ENCODE measurements at places on chromosomes 2 and 18.

GRCh38 chr18:79151191-79151590 is 82.0 kb downstream of the ATP9B start:
- no peak for DNase-seq

DNA sequence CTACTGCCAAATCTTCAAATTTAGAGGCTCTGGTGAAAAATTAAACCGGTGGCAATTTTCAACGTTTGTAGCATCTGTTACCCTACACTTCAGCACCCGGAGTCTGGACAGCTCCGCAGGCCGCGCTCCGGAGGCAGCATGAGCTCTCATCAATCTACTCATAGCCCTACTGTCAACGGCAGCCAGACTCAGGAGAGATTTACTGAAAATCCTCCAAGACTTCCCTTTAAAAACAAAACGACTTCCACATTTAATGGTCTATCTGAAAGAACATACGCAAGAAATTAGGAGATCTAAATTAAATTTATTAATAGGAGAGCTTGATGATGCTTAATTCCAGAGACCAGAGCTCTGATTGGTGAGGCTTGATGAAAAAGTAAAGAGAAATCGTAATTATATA is 970 bp upstream of the ADCYAP1 start:
- peak; percentile 59 for DNase-seq

DNA sequence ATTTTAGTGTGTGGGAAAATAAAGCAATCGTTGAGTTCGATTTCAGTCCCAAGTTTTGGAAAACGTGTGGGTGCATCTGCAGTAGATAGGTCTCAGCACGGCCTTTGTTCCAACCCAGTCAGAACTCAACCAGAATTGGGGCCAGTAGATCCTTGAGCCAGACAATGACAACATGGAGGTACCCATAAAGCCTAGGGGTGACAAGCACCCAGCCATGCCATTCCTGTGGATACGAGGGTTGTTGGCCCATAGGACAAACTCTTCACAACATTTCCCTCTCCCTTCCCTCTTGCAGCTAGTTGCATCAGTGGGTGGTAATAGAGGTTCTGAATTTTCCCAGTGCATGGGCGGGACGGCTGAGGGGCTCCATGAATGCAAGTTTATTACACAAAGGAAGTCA is 60.1 kb downstream of the ST3GAL5 start:
- DNase-seq, result no peak

DNA sequence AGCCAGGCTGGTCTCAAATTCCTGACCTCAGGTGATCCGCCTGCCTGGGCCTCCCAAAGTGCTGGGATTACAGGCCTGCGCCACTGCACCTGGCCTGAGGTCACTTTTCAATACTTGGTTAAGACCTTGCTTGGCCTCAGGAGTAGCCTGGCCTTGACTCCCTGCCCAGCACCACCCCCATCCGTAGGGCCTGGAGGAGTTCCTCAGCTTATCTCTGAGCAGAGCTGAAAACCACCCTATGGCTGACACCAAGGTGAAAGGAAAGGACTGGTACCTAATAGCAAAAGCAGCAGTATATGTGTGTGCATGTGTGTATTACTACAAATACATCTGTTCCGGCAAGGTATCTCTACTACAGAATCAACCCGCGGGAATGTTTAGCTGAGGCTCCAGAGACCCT is 56.0 kb downstream of the STEAP3 start:
- no peak for DNase-seq

DNA sequence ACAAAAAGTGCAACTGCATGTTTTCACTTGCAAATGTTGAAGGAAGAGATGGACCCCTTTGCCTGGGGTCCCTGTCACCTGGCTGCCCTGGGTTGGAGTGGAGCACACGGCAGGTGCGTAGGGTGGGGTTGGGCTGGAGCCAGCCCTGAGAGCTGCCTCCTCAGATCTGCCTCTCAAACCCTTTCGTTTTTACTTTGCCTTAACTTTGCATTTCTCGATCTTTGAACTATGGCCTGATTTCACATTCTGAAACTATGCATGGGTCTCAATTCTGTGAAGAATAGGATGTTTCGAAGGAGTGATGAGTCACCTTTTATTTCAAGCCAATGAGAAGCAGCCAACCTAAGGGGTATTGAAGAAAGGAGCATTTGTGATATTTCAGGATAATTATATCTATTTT is 132.8 kb downstream of the ACOXL start:
- no peak for DNase-seq

GRCh38 chr2:104501342-104501741 is 352.6 kb upstream of the POU3F3 start:
- DNase-seq, result no peak

DNA sequence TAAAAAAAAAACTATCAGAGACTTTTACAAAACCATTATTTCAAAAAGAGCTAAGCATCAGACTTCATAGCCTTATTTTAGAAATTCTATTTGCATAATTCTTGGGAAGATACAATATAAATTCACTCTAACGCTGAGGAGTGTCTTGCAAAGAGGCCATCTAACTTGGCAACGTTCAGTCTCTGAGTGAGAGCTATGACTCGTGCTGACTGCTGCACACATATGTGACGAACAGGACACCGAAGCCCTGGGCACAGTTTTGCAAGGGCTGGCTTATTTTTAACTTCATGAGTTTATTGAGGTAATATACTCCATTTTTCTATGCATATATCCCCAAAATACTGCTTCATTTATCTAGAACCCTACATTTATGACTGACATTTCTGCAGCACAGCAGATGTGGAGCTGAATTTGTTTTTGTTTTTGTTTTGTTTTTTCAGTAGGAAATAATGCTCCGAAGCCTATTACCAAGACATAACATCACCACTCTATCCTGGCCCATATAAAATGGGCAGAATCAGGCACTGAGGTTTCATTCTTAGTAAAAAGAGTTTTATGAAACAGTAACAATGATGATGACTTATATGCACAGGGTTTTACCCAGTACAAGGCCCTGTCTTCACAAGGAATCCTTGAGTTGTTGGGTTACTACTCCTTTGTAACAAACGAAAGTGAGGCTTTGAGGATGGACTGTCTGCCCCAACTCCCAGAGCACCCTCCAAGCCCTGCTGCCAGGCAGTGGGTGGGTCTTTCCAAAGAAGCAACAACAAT is 68.3 kb downstream of the CRACDL start:
- peak; percentile 34 for DNase-seq

DNA sequence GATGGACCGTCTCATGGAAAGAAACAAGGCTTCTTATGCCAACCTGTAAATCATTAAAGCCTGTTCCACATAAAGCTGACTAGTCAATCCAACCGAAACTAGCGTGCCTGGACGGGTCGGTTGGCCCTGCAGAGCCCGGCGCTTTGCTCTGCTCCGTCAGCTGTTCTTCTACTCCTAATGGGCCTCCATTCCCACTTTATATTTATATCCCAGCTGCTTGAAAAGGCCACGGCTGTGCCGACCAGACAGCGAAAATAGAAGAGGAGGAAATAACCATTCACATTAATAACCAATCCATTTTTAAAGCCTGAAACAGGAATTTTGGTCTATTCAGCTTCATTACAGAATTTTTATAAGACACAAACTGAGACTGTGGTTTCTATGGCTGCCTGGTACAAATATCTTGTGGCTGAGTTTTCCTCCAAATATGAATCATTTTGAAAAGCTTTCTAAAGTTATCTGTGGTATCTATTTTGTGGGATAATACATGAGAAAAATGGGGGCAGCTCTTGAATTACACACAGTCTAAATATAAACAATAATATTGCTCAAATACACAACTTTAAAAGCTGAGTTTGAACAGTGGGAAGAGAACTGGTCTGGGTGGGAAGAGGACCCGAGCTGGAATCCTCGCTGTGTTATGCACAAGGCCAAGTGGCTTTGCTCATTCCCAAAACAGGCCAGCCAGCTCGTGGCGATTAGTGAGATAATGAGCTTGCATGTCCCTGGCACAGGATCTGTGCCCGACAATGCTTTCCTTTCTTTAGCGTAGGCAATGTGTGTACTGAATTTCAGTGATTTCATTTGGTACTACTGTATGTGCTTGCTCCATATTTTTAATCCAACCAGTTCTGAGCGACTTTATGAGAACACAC is 10.5 kb upstream of the FAM124B start:
- no peak for DNase-seq

DNA sequence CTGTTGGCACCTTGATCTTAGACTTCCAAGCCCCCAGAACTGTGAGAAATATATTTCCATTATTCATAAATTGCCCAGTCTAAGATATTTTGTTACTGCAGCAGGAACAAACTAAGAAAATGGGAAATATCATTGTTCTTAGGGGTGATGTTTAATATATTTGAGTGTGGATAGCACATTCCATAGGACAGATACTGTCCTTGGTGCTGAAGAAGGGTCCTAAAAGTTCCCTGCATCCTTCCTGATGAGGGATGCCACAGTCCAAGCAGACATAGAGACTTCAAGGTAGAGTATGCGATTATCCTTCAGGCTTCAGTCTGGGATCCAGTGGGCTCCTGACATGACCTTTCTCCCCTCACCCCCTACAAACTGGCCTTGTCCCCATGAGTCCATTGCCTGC is 689.0 kb downstream of the TDRD15 start:
- no peak for DNase-seq

GRCh38 chr2:67872481-67872880 is 190.3 kb downstream of the C1D start:
- DNase-seq, result peak; percentile 29

DNA sequence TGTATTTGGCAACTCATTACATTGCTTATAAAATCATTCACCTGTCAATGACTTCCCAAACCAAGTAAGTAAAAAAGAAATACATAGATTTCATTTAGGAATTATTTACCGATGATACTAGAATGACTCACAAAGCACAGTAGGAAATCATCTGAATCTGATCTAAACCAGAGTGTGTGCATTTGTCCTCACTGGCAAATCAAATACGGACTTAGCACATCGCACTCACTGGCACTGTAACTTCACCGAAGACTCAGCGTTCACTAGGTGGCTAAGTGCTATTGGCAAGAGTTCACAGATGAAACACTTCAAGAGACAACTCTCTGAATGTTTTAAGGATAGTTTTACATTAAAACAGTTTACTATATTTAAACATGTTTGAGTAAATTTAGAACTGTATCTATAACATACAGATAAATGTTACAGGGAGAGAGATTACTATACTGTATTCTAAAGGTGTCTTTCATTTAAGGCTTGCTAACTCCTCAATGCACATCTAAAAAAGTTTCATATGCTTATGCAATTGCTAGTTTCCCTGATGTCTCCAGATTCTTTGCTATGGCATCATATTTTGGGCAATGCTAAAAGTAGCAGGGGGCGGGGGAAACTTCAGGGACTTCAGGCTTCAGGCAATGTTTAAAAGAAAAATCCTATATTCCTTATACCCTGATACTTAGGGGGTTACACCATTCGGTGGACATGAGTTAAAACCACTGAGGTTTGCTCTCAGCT is 48.8 kb downstream of the STK39 start:
- no peak for DNase-seq

- DNase-seq, result no peak
Observed at GRCh38 chr2:176114930-176115625, 1.5 kb upstream of the HOXD10 start.

GRCh38 chr2:65605058-65605742 is 172.8 kb upstream of the SPRED2 start:
- DNase-seq, result no peak

GRCh38 chr2:149741646-149742045 is 154.1 kb upstream of the MMADHC start:
- DNase-seq, result peak; percentile 24

- DNase-seq, result no peak
Observed at GRCh38 chr18:58526425-58527284, 102.2 kb downstream of the ALPK2 start.

GRCh38 chr2:8378016-8378810 is 303.6 kb upstream of the ID2 start:
- DNase-seq, result no peak

DNA sequence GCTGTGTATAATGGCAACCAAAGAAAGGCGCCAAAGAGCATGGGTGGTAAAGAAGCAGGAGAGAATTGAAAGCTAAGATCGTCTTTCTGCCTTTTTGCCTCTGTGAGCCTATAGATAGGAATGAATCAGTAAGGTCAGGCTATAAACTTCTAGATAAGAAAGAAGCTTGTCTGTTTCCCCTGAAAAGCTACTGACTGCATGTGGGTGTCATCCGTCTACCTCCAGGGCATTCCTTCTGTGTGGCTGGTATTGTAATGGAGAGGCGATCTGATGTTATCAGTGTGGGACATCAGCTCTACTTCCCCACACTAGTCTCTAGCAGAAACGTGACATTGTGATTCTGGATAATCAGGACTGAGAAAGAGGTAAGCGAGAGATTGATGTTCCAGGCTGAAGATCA is 63.4 kb upstream of the PLA2R1 start:
- no peak for DNase-seq

DNA sequence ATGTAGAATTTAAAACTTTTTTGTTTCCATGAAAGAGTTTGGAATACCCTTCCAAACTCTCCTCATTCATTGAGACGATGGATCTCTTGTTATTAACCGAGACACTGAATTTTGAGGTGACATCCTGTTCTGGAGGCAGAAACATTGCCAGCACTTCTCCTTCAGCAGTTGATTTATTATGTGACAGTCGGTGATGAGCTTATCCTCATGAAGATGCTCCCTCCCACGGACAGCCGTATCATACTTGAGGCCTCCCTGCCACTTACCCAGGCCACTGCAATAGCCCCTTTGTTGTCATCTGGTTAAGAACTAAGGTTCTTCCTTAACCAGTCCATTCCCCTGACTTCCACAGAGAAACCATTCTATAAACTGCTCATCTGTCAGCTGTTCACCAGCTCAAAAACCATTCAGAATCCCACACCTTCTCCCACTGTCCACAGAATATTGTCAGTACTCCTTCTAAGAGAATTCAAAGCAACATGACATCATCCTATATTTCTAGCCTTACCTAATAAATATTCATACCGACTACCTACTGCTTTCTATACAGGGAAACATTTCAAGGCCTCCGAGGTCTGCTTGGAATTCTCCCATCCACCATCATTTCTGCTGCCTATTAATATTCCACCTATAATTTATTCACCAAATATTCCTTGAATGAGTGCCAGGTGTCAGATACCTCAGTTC is 139.0 kb upstream of the TRIB2 start:
- no peak for DNase-seq

DNA sequence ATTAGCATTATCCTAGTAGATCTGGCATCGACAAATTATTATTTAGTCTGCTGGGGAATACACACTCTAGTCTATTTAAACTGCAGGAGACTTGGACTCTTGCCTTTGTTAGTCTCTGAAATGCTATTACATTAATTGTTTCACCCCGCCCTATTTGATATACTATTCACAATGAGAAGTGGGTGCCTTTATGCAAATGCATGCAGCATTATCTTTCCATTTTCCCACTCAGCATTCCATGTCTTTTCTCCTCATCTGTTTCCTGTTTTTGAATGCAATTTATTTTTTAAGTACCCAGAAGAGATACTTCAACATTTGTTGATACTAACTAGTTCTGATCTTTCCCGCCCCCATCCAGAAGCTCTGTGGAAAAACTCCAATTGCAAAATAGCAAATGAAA is 395.3 kb upstream of the NXPH2 start:
- DNase-seq, result no peak

DNA sequence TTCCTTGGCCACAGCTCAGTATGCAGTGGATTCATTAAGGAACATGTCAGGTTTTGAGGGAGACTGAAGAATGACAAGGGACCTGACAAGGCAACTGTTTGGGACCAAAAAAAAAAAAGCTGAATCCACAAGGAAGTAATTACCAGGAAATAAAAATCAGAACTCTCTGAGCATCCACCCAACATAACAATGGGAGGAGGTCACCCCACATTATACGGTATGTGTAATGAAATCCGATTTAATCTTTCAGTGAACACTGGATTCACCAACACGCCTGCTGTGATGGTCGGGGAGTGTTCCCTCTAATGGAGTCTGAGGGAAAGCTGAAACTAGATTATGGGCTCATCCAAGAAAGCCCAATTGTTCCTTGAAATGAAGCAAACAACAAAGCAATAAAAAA is 329.3 kb downstream of the ETAA1 start:
- no peak for DNase-seq

- no peak for DNase-seq
Observed at GRCh38 chr2:223734346-223734745, 103.0 kb downstream of the AP1S3 start.

All from dermis blood vessel endothelial cell (primary cell).